ENCODE measurements at places on chromosomes 13 and 19. TPM values are rescaled to one million over a fixed set of nuclear protein-coding genes. Genes with fewer than 3 reads are reported as not detected.
A peak's percentile ranks its signal among the peaks of the same experiment; 100 is the strongest.

The NKG7 gene
- 376 TPM for total RNA-seq

The CATSPERD gene
- total RNA-seq: not detected

The RCBTB2 gene
- total RNA-seq: 1.7 TPM

The RASGRP4 gene
- total RNA-seq: 1.8 TPM

DNA sequence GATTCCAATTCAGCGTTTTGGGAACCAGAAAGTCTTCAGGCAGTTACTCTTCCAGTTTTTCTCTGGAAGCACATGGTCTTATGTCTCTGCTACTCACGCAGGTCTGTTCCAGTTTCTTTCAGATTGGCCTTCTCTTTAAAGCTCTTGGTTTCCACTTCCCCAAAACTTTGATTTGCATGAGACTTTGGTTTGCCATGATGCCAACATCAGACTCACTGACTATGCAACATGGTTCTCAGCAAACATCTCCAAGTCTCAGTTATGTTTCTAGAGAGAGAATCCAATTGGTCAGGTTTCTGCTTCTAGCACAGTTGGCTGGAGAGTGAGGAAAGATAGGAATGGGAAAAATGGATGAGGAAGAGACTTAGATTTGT lies 3.1 kb downstream of the AKAP11 start:
- H3K27ac ChIP-seq: peak overlapping the region; percentile 89
- DNase-seq: no peak
- H3K4me3 ChIP-seq: peak overlapping the region; percentile 48
- no peaks in the 10 kb centered on the region for H3K27me3 ChIP-seq

DNA sequence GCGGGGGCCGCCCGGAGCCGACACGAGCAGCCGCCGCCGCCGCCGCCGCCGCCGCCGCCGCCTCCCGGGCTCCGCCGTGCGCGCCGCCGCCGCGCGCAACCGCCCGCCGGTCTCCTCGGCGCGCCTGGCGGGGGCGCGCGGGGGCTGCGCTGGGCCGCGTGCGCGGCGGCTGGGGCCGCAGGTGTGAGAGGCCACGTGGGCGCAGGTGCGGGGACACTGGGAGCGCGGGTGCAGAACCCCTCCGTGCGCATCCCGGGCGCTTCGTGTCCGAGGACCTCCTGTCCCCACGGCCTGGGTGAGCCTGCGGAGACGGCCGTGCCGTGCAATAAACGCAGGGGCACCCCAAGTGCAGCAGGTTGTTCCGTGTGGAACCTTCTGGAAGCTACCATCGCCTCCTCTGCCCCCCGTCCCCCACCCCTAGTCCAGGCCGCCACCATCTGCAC lies at the start of gene LINGO3:
Gene LINGO3 (minus strand): TSS at position 41 of the 443 bp plus-strand sequence. CDS start 16,378 bp downstream, outside the sequence.
- H3K27ac ChIP-seq: peak within 1 kb of the TSS; percentile 55
- H3K27me3 ChIP-seq: peaks cover 59% of the 10 kb centered on the region
- H3K4me1 ChIP-seq: no peaks in the 10 kb centered on the region
- DNase-seq: no peak
- peak within 1 kb of the TSS; percentile 60 for H3K4me3 ChIP-seq

DNA sequence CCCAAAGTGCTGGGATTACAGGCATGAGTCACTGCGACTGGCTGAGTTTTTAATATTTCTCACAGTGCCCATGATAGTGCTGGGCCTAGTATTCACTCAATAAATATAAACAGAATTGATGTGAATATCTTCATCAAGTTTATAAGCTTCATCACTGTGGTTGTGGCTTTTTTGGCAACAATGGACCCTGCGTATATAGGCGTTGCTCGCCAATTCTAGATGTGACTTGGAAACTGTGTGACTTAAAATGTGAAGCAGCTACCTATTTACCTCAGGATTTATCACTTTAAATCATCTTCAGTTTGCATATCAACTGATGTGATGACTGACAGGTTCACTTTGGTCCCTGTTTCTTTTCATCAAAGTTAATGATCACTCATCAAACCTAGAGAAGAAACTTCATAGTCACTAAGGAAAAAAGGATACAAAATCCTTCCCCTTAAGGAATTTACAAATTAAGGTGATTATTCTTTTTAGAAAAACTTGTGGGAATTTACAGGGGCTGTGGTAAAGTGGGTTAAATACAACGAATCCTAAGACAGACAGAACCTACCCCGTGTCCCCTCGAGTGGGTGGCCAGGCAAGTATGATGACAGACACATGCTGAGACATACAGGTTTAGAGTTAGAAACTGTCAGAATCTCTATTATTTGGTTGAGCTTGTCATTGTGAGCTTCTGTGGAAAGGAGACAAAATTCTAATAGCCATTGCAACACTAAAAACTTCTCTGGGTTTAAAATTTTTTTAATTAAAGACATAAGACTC lies 101.3 kb downstream of the AKAP11 start:
- H3K27ac ChIP-seq: peak overlapping the region; percentile 67
- no peaks in the 10 kb centered on the region for H3K27me3 ChIP-seq
- no peak for DNase-seq
- no peak overlapping the region for H3K4me3 ChIP-seq
- H3K36me3 ChIP-seq: peaks cover 5% of the 10 kb centered on the region

- H3K36me3 ChIP-seq: no peaks in the 10 kb centered on the region
- no peak for DNase-seq
- no peaks in the 10 kb centered on the region for H3K27me3 ChIP-seq
- H3K4me1 ChIP-seq: peaks cover 7% of the 10 kb centered on the region
Observed at GRCh38 chr13:104983601-104984000, 1551.9 kb downstream of the EFNB2 start.

DNA sequence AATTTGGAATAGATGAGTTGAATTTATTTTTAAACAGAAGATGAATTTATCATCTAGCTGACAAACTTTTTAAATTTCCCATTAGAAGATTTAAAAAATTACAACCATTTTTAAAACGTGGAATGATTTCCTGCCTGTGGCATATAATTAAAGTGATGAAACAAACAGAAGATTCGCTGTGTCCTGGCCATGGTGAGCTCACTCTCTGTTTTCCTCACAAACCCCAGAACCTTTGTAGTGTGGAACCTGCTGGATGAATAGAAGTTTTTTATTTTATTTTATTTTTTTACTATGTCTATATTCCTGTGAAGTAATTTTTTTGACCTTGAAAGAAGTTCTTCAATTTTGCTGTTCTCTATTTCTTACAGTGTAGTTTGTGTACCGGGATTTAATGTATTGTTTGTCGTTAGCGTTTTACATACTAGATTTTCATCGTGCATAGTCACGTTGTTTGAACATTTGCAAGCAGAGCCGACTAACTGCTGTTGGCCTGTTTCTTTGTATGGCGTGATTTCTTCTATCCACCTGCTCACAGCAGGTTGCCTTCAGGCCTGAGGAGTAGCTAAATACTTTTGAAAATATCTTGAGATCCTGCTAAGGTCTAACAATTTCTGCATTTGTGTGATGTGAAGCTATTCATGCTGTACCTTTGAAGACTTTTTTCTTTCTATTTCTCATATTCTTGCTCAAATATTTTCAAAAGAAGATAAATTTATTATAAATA lies 149.2 kb downstream of the GGACT start:
- peaks cover 12% of the 10 kb centered on the region for H3K36me3 ChIP-seq
- DNase-seq: no peak
- H3K4me3 ChIP-seq: no peak overlapping the region
- no peaks in the 10 kb centered on the region for H3K27me3 ChIP-seq

DNA sequence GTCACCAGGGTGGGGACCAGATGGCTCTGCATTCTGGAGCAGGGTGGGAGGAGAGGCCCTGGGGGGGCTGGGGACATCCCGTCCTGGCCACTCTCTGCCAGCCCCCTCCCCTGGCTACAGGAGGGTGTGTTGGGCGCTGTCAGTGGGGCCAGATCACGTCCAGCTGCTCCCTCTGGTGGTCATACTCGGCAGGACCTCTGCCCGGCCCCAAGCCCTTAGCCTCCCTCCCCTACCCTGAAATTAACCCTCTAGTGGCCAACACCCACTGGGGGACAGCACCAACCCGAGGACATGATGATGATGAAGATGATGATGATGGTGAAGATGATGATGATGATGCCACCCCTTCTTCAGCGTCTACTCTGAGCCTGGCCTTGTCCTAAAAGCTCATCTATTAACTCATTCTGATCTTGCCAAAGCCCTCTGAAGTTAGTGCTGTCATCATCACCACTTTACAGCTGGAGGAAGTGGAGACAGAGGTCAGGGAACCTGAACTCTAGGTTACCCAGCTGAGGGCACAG lies 590 bp upstream of the LGI4 start:
- DNase-seq: peak; percentile 50
- H3K4me1 ChIP-seq: peaks cover 8% of the 10 kb centered on the region
- H3K36me3 ChIP-seq: no peaks in the 10 kb centered on the region
- H3K27me3 ChIP-seq: peaks cover 3% of the 10 kb centered on the region
- H3K27ac ChIP-seq: no peak overlapping the region

GRCh38 chr13:99811067-99811700 lies 160.4 kb downstream of the ZIC5 start:
- no peaks in the 10 kb centered on the region for H3K36me3 ChIP-seq
- no peak overlapping the region for H3K27ac ChIP-seq
- peaks cover 11% of the 10 kb centered on the region for H3K27me3 ChIP-seq
- H3K4me3 ChIP-seq: no peak overlapping the region

GRCh38 chr19:32819419-32820400 lies 49.9 kb downstream of the SLC7A9 start:
- H3K27ac ChIP-seq: no peak overlapping the region
- no peak for DNase-seq
- no peaks in the 10 kb centered on the region for H3K4me1 ChIP-seq
- H3K4me3 ChIP-seq: no peak overlapping the region
- no peaks in the 10 kb centered on the region for H3K36me3 ChIP-seq

GRCh38 chr19:8332976-8333766 lies 9.9 kb downstream of the KANK3 start:
- H3K4me3 ChIP-seq: no peak overlapping the region
- no peak for DNase-seq
- H3K27ac ChIP-seq: no peak overlapping the region
- peaks cover 5% of the 10 kb centered on the region for H3K4me1 ChIP-seq
- H3K27me3 ChIP-seq: peaks cover 42% of the 10 kb centered on the region

- H3K36me3 ChIP-seq: peaks cover 10% of the 10 kb centered on the region
- H3K27ac ChIP-seq: peak overlapping the region; percentile 97
- H3K4me3 ChIP-seq: peak overlapping the region; percentile 82
- H3K27me3 ChIP-seq: no peaks in the 10 kb centered on the region
- peaks cover 60% of the 10 kb centered on the region for H3K4me1 ChIP-seq
Observed at GRCh38 chr19:50333235-50333736, 4.1 kb upstream of the KCNC3 start.

GRCh38 chr19:41354343-41354953 lies 726 bp upstream of the TGFB1 start:
- H3K27ac ChIP-seq: peak overlapping the region; percentile 84
- no peaks in the 10 kb centered on the region for H3K27me3 ChIP-seq
- DNase-seq: no peak
- H3K4me3 ChIP-seq: peak overlapping the region; percentile 85
- peaks cover 15% of the 10 kb centered on the region for H3K36me3 ChIP-seq
- H3K4me1 ChIP-seq: peaks cover 61% of the 10 kb centered on the region
